ENCODE measurements at places on chromosomes 1 and 21.

DNA sequence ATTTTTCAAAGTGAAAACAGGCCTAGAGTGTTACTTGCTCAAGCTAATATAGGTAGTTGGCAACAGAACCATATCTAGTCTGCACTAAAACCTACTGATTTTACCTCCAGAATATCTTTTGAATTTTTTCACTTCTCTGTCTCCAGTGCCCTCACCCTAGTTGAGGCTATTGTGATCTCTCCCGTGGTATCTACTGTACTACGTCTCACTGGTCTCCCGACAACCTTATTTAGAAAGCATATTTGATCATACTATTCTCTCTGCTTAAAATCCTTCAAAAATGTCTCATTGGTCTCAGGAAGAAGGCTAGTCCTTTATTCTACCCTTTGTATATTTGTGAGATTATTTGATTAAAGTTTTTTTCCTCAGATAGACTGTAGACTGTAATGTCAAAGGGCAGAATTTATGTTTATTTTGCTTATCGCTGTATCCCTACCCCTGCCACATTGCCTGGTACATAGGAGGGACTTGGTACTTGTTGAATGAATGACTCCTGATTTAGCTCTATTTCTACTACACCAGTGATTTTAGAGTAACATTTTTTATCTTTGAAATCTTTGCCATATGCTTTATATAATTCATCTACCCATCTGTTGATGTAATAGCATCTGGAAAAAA lies 135.5 kb upstream of the KIAA1614 start:
- DNase-seq = no peak

DNA sequence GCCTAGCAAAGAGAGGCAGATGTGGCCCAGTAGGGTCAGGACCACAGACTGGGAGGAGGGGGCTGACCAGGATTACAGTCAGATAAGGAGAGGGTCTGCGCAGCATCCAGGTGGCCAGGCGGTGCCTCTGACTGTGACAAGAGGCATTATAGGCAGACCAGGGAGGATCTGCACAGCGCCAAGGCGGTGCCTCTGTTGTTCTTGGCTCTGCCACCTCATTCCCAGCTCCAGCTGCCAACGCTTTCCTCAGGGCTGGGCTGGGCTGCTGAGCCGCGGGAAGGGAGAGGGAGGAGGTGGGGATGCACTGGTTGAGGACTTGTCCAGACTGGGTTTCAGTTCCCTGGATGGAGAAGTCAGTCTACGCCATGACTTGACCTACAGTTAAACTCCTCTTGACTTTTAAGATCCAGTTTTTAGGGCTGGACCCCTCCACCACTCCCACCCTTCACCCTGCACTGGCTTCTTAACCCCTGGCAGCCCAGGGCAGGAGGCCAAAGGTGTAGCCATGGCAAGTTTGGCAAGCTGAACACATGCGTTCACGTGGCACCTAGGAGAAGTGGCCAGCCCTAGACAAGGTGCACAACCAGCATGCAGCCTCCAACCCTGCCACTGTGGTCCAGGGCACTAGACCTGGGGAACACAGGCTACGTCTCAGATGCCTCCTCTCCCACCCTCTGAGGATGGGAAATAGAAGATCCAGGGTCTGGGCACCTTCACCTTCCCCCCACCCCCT lies 4.5 kb upstream of the CRABP2 start:
- DNase-seq = no peak

DNA sequence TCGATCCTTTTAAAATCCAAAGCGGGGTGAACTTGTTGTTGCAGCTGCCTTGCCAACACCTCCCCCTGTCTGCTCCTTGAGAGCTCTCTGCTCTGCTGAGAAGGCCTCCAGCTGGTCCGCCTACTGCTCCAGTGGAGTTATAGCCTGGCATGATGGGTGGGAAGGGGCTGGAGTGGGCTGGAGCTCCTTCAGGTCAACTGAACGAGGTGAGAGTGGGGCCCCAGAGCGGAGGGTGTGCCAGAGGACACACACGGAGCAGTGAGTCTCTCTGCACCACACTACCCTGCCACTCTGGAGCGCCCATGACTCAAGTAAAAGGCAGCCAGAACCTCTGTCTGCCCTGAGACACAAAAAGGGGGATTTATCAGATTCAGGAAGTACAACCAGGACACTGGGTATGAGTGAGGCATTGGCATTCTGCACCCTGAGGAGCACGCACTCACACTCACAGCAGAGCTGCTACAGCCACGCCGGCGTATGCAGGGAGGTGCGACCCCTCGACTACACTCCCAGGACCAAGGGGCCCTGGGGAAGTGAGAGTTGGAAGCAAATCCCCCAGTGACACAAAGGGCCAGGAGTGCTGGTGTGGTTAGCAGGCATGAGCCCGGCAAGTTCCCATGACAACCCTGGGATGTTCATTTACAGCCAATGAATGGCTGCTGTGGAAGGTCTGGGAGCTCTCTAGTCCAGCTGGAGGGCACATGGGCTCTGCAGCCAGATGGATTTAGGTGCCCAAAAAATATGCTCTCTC lies 28.0 kb upstream of the EVA1B start:
- peak; percentile 83 for DNase-seq

GRCh38 chr1:91753878-91754277 lies 132.1 kb downstream of the TGFBR3 start:
- DNase-seq = no peak

DNA sequence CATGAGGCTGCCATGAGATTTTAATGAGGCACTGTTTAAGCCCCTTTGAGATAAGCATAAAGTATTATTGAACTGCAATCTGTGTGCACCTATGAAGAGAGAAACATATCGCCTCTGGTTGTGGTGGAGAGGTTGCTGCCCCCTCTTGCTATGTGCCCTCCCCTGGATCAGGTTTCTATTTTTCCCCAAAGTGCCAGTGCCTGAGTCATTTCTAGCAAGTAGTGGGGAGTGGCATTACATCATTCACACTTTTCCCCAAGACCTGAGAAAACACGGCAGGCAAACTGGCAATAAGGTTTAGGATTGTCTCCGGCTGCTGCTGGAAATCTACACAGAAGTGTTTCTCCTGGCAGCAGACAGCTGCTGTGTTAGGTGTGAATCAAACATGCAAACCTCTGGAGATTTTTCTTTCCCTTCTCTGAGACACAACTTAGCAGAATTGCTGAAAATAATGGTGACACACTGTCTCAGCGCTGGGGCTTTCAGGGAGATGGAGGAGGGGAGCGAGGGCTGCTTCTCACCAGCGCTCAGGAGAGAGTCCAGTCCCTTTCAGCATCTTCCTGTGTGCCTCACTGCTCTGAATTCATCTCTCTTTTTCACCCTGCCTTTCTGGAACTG lies 13.7 kb upstream of the RGS16 start:
- peak; percentile 65 for DNase-seq

DNA sequence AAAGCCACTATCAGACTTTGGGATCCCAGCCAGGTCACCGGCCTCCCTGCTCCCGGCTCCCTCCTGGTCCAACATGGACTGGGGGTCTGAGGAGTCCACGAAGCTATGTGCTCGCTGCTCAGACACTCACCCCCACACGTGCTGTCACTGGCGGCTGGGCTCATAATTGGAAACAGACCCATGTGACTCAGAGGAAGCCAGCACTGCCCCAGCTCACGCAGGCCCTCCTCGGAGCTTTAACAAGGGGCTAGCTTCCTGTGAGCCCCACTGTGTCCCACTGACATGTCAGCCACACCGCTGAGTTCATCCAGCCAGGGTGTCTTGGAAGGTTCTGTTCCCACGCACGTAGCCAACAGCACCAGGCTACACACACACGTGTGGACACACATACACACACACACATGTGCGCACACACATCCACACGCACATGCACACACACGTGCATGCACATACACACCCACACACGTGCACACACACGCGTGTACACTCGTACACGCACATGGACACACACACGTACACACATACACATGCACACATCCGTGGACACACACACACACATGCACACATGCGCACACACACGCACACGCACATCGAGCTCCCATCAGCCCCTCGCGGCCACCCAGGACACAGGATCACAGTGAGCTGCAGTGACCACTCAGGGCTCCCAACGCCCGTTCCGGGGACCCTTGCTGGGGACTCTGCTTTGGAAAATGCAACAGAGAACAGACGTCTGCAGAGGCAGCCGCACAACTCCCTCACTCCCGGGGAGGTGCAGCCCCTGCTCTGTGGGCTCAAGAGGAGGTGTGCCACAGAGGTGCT lies 18.4 kb upstream of the COL6A2 start:
- DNase-seq = no peak
